ENCODE measurements at places on chromosomes 2 and 18. TPM values are rescaled to one million over a fixed set of nuclear protein-coding genes. Genes with fewer than 3 reads are reported as not detected.

Gene TMEM178A
- total RNA-seq, result 0.14 TPM

Gene COBLL1
- 4.1 TPM for total RNA-seq

Gene ZNF532
- 20.7 TPM for total RNA-seq

Gene ALPG
- total RNA-seq, result not detected

Gene CYP27A1
- total RNA-seq, result 0.14 TPM

Gene ACOXL
- not detected for total RNA-seq

Gene FBXO48
- total RNA-seq, result 0.65 TPM

Gene RFX8
- not detected for total RNA-seq

Gene SNORC
- total RNA-seq, result 9.3 TPM
